Calu3 (cell line): ENCODE measurements at places on chromosomes 1 and 21. TPM values are rescaled to one million over a fixed set of nuclear protein-coding genes. Genes with fewer than 3 reads are reported as not detected.

Gene TMEM269
- 0.94 and 1.7 TPM in 2 replicates for total RNA-seq

Gene ATPAF1
- total RNA-seq: 33.9 and 34.5 TPM in 2 replicates

Gene SLC39A1
- 138 and 152 TPM in 2 replicates for total RNA-seq

DNA sequence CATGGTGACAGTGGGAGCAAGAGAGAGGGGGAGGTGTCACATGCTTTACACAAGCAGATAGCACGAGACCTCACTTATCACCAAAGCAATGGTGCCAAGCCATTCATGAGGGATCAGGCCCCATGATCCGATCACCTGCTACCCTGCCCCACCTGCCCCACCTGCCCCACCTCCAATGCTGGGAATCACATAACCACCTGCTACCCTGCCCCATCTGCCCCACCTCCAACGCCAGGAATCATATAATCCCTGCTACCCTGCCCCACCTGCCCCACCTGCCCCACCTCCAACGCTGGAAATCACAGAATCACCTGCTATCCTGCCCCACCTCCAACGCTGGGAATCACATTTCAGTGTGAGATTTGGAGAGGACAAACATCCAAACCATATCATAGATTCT is 10.6 kb upstream of the AIRE start:
- DNase-seq: no peak
- H3K4me1 ChIP-seq: no peaks in the 10 kb centered on the region
- no peak overlapping the region for H3K4me3 ChIP-seq
- H3K27me3 ChIP-seq: peaks cover 40% of the 10 kb centered on the region
- H3K27ac ChIP-seq: no peak overlapping the region
- no peaks in the 10 kb centered on the region for H3K36me3 ChIP-seq

- no peak overlapping the region for H3K4me3 ChIP-seq
- no peak for DNase-seq
- no peaks in the 10 kb centered on the region for H3K4me1 ChIP-seq
- H3K36me3 ChIP-seq: no peaks in the 10 kb centered on the region
Observed at GRCh38 chr21:42746593-42747275, 93.3 kb downstream of the PDE9A start.
